Stimulated activated naive CD4-positive, alpha-beta T cell (primary cell): ENCODE measurements at places on chromosomes 5 and 9.

DNA sequence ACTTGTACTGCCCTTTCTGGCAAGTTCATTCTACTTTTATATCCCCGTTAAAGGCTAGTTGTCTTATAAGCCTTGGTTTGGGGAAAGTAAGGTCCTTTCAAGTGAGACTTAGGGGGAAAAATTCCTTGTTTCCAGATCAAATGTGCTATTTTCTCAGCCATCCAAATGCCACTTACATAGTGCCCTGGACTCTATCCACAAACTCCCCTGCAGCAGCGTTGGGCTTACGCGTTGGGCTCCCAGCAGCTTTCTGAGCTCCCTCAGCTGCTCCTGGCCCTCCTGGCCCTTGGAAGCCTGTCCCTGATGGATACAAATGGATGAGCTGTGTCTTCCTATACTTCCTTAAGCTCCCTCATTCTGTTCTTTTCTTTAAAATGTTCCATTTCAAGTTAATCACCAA is 279.2 kb upstream of the PANK3 start:
- DNase-seq = no peak

- no peak for DNase-seq
Measured at GRCh38 chr9:36963346-36963745, 70.7 kb downstream of the PAX5 start.

DNA sequence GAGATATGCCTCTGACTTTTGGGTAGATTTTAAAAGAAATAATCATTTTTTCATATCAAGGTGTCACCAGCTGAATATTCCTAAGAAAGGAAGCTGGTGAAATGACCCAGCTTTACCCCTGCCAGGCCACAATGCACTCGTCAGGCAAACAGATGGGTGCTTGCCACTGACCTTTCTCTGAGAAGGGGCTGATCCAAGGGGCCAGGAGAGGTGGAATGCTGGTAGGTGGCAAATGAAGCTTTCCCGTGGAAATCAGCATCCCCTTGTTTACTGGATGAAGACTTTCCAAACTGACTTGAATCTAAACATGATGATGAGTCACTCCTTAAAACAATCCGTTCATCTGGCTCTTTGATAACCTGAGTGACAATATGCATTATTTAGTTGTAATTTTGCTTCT is 44.3 kb upstream of the PLPP6 start:
- DNase-seq = no peak

DNA sequence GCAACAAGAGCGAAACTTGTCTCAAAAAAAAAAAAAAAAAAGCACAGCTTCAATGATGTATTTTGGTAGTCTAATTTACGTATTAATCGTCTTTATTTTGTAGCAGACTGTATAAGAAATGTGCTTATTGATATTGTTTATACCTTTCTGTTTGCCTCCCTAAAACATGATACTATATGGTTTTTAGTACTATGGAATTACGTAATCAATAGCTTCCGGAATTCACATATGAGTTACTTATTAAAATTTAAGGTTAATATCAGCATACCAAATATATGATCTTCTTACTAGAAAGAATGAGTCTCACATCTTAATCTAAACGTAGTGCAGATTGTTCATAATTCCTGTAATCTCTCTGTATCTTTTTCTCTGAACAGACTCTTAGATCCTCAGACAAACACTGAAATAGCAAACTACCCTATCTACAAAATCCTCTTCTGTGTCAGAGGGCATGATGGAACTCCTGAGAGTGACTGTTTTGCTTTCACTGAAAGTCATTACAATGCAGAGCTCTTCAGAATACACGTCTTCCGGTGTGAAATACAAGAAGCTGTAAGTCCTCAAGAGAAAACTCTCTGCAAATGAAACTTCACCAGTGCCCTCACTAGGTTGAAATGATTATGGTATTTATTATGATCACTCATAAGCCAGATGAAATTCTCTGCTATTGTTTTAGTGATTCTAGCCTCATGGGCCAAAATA is 44.4 kb upstream of the GPR21 start:
- no peak for DNase-seq

GRCh38 chr9:91422758-91423711 is 597 bp downstream of the NFIL3 start:
- peak; percentile 63 for DNase-seq

DNA sequence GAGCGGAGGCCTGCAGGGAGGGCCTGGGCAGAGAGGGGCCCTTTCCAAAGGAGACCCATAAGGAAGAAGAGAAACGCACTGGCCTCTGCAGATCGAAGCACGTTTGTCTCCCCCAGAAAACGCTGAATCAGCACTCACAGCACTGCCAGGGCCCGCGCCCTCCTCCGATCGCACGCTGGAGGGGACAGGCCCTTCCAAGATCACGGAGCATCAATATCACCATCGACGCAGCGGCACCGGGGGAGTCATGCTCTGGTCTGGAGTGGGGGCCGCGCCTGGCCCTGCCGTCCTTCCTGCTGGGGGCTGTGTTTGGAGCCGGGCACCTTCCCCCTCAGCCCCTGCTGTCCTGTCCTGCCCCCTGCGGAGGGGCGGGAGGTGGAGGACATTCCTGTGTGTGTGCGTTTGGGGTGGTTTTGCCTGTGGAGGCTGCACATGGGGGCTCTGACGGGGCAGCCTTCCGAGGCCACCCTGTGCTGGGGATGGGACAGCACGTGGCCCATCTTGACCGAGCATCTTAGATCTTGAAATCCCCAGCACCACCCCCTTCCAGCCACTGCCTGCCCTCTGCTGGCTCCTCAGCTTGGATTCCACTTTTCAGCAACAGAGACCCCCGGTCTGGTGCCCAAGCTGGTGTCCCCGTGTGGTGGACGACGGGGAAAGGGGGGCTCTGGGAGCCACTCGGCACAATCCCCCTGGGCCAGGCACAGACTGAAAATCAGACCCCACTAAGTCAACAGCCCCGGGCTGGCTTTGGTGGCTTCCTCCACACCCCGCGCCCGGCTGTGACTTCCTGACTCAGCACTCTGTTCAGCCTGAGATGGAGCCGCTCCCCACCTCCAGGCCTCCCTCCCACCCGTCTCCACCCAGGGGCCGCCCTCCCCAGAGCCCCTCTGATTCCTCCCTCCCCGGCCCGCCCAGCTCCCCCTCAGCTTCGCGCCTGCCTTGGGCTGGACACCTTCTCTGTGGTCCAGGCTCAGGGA is 8.3 kb downstream of the TMEM250 start:
- no peak for DNase-seq

DNA sequence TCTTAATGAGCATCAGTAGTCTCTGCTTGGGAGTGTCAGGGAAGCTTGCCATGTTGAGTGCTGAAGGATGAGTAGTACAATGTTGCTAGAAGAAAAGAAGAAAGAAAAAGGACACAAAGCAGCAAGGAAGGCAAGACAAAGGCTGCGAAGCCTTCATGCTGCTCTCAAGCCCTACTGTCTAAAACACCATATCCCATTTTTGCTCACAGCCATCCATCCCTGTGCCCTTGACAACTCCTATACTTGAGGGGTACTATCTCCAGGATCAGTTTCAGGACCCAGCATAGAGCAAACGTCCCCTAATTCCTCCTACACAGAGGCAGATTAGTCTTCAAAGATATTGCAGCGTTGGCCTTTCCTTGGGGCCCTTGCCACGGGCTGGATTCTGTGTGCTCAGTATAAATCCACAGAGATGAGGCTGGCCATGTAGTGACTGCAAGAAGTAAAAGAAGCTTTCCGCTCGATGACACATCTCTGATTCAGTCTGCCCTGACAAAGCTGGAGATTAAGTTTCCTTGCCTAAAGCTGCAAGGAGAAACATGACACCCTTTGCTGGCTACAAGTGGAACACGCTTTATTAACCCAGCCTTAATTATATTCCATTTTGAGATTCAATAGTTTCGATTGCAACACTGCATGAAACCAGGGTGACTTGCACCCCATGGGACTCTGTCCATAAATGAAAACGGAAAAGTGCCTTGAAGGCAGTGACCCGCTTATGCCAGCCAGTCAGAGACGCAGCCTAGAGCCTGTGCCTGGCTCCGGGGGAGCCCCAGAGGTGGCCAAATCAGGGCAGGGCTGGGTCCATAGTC is 304.6 kb downstream of the ACTL7B start:
- no peak for DNase-seq

- no peak for DNase-seq
Measured at GRCh38 chr5:8721536-8721935, 824.3 kb downstream of the SEMA5A start.

DNA sequence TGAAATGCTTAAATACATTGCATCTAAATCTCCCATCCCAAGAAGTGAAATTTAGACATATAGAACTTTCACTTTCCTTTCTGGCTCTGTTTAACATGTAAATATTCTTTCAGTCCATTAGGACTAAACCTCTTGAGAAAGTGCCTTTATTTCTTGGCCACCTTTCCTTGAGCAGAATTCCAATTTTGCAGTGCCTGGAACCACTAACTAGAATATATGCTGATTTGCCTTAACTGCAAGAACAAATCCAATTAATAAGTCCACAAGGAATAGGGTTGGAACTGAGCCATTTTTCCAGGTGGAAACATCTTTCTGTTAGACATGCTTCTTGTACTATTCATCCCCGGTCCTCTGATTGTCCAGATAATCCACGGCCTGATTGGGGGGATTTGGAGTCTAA is 478.0 kb downstream of the ENC1 start:
- no peak for DNase-seq
